ENCODE measurements at places on chromosomes 7 and 10.

- DNase-seq: no peak
Observed at GRCh38 chr10:97217299-97217698, 31.5 kb upstream of the SLIT1 start.

DNA sequence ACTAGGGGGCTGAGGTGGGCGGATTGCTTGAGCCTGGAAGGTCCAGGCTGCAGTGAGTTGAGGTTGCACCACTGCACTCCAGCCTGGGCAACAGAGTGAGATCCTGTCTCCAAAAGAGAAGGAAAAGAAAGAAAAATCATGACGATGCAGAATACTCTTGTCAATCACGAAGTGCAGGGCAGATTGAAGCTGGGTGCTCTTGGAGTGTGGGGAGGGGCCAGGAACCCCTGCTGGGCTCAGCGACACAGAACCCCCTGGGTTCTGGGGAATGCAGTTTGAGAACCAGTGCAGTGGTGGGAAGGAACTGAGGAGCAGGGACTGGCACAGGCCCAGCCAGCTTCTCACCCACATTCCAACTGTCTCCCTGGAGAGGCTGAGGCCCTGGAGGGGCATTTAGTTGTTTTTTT lies 10.8 kb upstream of the INTS1 start:
- DNase-seq: no peak

DNA sequence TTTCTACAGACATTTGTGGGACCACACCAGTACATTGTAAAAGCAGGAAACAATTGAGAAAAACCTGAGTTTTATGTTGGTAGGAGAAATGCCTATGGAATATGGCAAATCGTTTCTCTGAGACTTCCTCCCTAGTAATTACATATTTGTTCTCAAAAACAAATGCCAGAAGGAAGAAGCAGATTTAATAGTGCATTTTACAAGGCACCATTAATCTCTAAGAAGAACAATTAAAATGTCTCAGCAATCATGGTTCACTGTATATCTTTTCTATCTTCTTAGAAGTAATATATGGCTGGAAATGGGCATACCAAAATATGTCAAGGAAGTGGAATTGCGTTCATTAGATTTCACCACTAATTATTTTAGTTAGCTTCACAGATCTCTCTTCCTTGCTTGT lies 13.3 kb downstream of the CAV1 start:
- no peak for DNase-seq

GRCh38 chr10:105679781-105680180 lies 1038.7 kb downstream of the SORCS3 start:
- no peak for DNase-seq

GRCh38 chr7:35537067-35538023 lies 157.6 kb downstream of the HERPUD2 start:
- DNase-seq: peak; percentile 92

DNA sequence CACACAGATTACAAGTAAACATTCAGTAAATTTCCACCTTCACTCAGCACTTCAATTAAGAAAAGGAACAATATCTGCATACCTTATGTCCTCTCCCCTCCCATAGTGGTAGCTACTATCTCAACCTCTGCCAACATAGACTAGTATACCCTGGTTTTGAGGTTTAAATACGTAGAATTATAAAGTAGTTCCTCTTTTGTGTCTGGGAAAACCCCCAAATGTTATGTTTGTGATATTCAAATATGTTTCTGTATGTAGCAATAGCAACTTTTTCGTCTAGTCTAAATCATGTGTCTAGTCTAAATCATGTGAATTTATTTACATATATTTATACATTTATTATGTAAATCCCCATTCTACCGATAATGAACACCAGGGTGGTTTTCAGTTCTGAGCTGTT lies 13.2 kb upstream of the CAMK2B start:
- peak; percentile 81 for DNase-seq

DNA sequence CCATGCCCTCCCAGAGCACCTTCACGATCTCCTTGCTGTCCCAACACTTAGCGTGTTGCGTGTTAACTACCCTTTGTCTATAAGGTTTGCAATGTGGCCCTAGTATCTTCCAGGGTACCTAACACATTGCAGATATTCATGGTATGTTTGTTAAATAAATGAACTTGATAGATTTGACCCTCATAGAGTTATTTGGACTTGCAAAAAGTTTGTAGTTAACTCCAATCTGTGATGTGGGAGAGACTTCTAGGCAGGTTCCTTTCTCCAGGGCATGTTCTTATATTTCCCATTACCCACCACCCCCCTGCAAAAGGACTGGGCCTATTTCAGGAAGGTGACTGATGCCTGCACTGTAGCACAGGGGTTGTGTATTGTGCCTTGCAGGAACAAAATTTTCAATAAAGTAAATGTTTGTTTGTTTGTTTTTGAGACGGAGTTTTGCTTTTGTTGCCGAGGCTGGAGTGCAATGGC lies 612 bp downstream of the HILPDA start:
- peak; percentile 60 for DNase-seq

- DNase-seq: no peak
Observed at GRCh38 chr10:22464966-22465629, 119.8 kb downstream of the SPAG6 start.

DNA sequence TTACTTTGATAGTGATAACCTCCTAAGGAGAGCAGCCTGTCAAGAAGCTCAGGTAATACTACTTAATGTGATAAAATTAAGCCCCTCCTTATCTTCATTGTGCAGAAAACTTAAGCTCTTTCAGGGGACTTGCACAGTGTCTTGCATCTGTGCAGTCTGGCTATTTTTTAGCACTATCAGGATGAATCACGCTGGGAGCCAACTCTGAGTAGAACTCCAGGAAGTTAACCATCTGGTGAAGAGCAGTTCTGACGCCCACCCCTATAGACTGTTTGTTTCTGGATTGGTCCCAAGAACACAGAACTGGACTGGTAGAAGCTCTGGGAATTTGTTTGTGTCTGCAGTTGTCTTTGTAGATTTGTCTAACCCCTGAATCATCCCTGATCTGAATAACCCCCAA lies 41.9 kb downstream of the AGK start:
- no peak for DNase-seq

DNA sequence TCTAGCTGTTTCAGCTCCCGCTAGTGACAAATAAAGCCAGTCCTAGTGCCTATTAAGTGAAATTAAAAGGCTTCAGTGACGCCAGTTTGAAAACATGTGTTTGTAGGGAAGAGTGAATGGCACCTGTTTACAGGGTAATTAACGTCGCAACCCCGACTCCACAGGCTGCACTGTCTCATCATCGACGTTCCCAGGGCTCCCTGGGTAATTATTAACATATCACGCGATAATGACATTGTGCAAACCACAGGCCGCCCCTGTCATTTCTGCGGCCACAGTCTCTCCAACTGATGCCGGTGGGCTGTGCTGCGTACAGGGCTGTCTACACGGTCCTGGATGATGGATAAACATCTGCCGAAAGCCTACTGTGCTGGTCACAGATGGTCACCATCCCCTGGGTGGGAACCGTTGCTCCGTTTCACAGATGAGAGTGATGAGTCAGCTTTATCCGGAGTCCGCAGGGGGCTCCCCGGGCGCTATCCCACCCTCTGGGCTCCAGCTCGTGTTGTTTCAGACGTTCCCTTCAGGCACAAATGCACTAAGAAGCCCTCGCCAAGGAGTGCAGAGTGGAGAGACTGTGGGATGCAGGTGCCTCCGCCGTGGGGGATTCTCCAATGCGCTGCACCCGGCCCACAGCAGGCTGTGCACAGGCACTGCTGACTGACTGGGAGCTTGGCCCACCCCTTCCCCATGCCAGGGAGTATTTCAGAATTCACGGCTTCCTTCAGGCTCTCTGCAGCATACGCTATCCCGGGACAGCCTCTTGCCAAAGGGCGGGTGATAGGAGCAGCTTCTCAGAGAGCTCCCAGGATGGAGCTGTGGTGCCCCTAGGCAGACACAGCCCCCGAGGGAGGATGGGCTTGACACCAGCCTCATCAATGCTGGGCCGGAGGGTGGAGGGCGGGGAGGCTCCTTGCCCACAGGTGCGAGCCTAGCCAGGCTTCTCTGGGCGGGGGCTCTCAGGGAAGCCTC lies 491.8 kb upstream of the FOXK1 start:
- no peak for DNase-seq

DNA sequence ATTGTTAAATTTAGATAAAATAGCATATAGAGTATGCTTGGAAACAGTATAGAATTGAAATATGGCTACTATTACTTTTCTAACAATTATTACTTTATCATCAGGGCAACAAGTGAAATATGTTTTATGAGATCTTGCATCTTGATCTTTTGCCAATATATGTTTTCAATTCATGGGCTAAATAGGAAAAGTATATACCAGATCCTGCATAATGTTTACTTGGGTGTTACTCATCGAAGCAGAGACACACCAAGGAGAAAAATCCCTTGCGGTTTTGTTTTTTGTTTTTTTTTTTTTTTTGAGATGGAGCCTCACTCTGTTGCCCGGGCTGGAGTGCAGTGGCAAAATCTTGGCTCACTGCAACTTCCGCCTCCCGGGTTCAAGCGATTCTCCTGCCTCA lies 541.4 kb downstream of the SUGCT start:
- DNase-seq: no peak

DNA sequence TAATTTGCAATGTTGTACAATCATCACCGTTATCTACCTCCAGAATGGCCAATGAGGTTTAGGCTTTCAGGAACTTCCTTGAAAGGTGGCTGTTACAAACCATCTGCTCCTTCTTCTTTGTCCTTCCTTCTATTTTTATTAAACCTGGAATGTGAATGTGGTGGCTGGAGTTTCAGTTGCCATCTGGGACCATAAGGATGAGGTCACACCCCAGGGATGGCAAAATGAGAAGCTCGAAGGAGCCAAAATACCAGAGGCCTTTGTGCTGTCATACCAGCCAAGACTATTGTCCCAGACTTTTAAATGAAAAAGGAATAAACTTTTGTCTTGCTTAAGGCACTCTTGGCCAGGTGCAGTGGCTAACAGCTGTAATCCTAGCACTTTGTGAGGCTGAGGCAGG lies 30.9 kb upstream of the LMTK2 start:
- no peak for DNase-seq

DNA sequence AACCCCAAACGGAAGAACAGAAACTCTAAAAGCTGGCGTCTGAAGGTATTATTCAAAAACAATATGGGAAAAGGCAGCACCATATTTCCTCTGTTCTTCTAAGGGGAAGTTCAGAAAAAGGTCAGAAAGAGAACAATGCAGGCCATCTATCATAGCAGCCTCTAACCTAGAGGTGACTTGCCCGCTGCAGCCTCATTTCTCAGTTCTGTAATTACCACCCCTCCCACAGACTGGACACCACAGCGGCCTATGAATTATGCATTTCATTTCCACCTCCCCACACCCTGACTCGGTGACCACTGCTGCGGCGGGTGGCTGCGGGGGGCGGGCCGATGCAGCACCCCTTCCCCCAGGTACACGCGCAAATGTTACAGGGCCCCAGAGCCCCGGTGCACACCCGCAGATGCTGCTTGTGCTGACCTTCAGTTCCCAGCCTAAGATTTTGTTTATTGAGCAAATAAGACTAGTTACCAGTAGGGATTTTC lies 125.5 kb downstream of the CLEC2L start:
- no peak for DNase-seq

DNA sequence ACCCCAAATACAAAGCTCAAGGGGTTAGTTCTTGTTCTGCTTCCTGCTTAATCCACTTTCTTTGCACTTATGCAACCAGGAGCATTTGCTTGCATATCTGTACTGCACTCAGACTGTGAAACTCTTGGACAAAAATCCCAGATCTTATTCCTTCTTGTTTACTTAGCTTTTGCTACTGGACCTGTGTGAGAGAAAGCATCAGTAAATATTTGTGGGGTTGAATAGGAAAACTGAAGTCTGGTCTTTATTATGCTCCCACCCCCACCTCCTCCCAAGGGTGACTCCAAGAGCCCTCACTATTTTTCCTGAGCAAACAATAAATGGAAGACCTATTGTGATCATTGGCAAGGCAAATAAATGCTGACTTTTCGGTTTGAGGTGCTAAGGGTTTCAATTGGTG lies 57.1 kb upstream of the VSTM2A start:
- no peak for DNase-seq

GRCh38 chr7:47546733-47547494 lies 35.0 kb downstream of the TNS3 start:
- DNase-seq: no peak

DNA sequence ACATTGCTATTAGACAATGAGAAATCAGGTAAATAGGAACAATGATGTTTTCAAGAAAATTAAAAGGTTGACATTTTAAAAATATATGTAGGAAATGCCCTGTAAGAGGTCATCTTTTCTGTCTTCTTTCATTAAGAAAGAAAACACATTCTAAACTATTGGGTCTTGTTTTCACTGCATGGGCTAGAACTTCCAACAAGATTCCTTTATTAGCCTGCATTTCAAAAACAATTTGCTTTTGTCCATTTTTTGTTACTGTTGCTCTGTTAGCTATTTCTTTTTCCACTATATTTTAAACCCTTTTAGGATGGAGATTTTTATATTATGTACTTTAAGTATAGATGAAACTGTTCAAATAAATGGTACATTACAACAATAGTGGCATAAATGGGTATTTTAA lies 9.2 kb downstream of the REEP3 start:
- no peak for DNase-seq

- no peak for DNase-seq
Observed at GRCh38 chr7:92714280-92714679, 122.1 kb downstream of the CDK6 start.

GRCh38 chr7:80885757-80886156 lies 33.1 kb downstream of the SEMA3C start:
- DNase-seq: no peak

- no peak for DNase-seq
Observed at GRCh38 chr7:108063520-108063933, 60.6 kb upstream of the LAMB1 start.

GRCh38 chr7:2154121-2154520 lies 78.6 kb downstream of the MAD1L1 start:
- no peak for DNase-seq

DNA sequence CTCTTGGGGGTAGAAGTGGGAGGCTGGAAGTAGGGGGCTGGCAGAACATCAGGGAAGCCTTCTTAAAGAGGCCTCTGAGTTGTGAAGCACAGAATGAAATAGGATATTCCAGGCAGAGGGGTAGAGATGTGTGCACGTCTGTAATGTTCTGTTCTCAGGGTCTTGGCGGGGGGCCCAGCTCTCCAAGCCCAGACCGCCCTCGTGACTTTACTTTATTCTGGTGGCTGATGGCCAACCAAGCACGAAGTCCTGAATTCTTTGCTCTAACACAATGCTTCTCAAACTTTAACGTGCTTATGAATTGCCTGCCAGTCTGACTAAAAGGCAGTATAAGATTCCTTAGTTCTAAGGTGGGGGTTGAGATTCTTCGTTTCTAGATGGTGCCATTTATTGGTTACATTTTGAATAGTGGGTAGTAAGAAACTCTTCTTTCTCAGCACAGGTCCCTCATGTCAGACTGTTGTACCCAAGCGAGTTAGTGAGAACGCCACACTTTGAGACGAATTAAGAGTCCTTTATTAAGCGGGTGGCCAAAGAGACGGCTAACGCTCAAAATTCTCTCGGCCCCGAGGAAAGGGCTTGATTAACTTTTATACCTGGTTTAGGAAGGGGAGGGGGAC lies 8.2 kb downstream of the PRXL2A start:
- DNase-seq: no peak

- no peak for DNase-seq
Observed at GRCh38 chr10:52961323-52961722, 188.7 kb upstream of the MBL2 start.

Data from NAMALWA (cell line).